ENCODE measurements at places on chromosomes 4 and X.

DNA sequence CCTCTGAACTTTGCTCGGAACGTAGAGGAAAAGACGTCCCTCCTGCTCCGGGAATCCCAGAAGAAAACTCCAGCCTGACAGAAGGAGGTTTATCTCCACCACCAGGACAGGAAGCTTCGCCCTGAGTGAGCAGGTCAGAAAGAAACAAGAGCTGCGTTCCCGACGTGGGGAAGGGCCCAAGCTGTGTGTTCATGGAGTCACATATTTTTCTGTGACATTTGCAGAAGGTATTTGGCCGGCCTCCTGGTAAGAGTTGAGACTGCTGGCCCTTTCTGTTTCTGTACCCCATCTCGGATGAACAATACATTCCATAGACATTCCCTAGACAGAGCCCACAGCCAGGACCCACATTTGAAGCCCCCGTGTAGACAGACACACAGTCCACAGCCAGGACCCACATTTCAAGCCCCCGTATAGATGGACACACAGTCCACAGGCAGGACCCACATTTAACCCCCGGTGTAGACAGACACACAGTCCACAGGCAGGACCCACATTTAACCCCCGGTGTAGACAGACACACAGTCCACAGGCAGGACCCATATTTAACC is 230.8 kb downstream of the SHOX start:
- DNase-seq = no peak

- no peak for DNase-seq
Observed at GRCh38 chr4:1784789-1785591, 8.1 kb upstream of the FGFR3 start.

DNA sequence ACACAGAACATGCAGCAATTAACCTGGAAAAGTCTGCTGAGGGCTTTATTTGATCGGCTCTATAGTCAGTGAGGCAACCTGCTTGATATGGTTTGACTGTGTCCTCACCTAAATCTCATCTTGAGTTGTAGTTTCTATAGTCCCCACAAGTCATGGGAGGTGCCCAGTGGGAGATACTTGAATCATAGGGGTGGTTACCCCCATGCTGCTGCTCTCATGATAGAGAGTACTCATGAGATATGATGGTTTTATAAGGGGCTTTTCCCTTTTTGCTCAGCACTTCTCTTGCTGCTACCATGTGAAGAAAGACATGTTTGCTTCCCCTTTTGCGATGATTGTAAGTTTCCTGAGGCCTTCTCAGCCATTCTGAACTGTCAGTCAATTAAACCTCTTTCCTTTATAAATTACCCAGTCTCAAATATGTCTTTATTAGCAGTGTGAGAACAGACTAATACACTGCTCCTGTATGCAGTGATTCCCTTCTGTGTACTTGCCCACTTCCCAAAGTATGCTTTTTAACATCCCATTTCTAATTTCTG is 78.2 kb downstream of the NPFFR2 start:
- DNase-seq = no peak

DNA sequence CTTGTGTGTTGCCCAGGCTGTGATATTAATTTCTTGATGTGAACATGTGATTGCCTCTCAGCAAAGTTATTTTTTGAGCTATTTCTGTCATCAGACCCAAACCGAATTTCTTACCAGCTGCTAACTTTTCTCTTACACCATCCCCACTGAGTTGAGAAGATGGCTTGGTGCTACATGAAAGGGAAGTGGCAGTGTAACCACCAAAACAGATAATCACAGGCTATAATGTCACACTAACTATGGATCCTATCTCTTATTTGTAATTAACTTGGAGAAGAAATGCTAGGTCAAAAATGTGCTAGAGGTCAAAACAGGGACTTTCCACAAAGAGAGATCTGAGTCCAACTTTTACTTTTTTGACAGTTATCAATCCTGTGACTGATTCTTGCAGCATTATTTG is 43.8 kb downstream of the ELOVL6 start:
- DNase-seq = no peak

DNA sequence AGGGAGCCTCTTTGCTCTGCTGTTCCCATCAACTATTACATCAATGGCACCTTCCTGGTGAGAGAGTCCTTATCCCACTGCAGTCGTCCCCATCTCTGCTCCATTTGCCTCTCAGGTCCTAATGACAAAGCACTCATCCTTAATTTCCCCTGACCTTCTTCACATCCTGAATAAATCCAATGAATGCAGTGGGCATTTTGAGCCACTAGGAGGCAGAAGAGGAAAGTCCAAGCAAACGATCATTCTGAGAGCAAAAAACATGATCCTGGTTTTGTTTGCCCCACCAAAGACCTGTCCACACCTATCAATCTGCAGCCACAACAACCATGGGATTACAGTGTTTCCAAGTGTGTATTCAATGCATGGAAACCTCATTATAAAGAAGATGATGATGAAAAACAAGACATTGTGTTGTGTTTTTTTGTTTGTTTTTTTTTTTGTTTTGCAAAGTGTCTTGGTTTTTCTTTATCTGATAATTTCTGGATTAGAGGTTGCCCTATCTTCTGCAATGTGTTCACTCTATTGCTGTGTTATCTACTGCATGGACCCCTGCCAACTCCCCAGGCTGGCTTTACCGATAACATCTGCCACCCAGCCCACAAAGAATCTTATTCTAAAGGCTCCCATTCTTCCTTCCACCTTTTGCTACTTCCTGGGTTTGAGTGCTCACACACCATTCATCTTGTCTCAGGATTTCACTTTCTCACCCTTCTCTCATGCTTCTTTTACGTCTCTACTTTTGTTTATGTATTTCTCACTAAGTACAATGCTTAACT is 207.2 kb downstream of the NLGN4X start:
- DNase-seq = peak; percentile 13

DNA sequence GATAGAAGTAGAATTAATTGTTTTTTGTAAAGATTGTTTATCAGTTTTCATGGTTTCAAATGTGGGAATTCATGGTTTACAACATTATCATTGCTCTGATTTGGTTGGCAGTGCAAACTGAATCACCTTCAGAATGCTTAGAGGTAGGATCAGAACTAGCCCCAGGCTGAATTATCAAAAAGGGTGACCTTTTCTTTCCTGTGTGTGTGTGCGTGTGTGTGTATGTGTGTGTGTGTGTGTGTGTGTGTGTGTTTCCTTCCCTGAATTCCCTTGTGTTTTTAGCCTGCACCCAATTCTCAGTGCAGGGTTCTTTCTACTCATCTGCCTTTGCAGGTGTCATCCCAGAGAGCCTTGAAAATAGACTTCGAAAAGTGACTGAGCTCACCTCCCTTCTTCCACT is 125.0 kb downstream of the BMPR1B start:
- no peak for DNase-seq

DNA sequence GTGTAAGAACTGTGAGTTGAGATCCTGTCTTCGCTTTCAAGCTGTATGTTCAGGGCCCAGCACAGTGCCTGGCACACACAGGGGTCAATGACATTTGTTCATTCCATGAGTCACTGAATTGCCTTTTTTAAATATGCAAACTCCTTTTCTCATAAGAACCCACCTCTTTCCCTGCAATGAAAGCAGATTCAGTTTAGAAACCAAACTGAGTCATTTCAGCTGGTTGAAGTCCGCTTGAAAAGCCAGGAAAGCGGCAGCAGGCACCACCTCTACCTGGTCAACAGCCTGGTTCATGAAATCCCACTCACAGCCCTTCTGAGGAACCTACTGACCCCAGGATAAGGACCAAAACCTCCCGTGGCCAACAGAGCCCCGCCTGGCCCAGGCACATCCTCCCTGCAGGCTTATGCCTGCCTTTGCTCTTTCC is 4.5 kb upstream of the C1QTNF7 start:
- DNase-seq = no peak

DNA sequence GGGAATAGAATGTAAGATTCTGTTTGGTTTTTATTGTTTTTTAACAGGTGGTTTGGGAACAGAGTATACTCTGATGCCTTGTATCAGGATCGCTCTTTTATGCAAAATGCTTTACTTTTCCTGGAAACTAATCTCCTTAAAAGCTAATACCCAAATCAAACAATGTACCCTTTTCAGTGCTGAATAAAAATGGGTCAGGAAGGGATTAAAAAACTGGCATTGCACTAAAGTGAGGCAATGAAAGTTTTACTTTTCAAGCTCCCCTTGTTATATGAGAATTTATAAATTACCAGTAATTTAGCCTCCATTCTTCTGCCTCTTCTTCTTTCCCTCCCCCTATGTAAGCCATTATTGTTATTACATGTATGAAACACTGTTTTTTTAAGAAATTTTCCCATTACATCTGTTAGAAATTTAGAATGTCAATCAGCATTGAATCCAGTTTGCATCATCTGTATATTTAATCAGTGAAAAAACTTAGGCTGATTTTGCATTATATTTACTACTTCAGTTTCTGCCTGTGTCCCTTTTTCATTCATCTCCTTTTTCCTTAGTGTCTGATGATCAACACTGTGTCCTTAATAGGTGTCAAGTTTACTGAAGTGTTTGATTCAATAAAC is 89.7 kb upstream of the NPNT start:
- DNase-seq = no peak

GRCh38 chr4:180280076-180280475 is 1963.1 kb upstream of the TENM3 start:
- DNase-seq = no peak

GRCh38 chr4:10164877-10165283 is 48.3 kb upstream of the WDR1 start:
- peak; percentile 28 for DNase-seq

GRCh38 chr4:11805842-11806241 is 377.1 kb upstream of the HS3ST1 start:
- peak; percentile 0 for DNase-seq

GRCh38 chr4:4315461-4316149 is 25.6 kb downstream of the ZBTB49 start:
- DNase-seq = no peak

DNA sequence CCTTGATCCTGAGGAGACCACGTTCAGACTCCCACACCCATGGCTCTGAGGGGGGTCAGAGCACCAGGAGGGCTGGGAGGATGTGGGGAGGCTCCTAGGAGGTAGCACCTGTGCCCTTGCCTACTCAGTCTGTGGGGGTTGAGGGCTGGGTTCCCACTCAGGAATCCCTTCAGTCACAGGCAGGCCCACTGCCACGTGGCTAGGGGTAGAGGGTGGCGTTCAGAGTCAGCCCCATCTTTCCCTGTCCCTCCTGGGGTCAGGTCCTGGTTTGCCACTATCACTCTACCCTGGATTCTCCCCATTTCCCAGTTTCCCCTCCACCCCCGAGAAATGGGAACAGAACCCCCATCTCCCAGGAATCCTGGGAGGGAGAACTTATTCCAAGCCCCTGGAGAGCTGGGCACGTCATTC is 111.3 kb downstream of the PSAPL1 start:
- no peak for DNase-seq

DNA sequence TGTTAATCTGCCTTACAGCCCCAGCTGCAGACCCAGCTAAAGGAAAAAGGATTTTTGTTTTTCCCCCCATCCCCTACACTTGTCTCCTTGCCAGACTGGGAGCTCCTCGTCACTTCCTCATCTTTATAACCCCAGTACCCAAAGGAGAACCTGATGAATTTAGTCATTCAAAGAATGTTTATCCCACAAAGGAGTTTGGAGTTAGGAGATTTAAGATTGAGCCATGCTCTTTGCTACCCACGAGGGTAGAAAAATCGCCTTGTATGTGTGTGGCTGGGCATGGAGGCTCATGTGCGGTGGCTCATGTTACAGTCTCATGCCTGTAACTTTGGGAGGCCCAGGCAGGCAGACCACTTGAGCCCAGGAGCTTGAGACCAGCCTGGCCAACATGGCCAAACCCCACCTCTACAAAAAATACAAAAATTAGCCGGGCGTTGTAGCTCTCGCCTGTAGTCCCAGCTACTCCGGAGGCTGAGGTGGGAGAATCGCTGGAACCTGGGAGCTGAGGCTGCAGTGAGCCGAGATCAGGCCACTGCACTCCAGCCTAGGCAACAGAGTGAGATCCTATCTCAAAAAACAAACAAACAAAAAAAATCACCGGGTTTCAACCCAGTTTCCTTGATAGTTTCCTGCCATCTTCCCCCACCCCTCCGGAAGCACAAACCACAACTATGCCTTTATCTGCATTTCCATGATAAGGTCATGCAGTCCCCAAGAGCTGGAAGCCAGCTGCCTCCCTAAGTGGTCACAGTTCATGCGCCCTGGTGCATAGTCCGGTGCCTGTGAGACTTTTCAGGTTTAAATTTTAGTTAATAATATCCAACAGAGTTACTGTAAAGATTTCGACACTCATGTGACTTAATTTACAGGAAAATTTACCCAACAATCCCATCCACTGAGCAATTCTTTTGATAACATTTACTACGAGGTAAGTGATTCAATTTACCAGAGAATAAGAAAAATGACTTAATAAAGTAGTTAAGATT is 1.5 kb downstream of the CFAP97 start:
- no peak for DNase-seq

GRCh38 chr4:183335369-183335940 is 13.2 kb upstream of the CLDN24 start:
- DNase-seq = peak; percentile 92

DNA sequence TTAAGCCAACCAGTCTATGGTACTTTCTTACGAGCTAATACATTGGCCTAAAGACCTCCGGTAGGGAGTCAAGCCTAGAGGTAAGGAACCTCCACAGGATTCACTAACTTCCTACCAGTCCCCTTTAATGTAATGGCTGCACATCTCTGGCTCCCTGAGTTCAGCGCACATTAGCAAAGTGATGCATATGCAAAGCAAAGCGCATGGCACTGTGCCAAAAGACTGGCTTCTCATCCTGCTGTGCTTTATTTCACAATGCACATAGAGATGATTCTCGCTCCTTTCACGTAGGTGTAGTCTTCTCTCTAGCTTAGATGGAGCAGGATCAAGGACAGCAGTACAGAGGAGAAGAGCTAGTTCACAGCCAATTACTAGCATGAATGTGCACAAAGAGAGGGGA is 14.6 kb upstream of the CLTRN start:
- no peak for DNase-seq

DNA sequence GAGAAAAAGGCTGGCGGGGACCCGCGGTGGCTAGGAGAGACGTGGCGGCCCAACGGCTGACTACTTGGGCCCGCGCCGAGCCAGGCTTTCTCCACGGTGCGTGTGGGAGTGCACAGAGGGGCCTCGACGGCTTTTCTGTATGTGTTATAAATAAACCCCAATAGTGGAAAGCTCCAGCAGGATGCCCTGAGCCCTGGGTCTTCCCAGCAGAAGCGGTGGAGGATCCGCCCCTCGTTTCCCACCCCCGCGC is 268 bp upstream of the PRRG1 start:
- no peak for DNase-seq

DNA sequence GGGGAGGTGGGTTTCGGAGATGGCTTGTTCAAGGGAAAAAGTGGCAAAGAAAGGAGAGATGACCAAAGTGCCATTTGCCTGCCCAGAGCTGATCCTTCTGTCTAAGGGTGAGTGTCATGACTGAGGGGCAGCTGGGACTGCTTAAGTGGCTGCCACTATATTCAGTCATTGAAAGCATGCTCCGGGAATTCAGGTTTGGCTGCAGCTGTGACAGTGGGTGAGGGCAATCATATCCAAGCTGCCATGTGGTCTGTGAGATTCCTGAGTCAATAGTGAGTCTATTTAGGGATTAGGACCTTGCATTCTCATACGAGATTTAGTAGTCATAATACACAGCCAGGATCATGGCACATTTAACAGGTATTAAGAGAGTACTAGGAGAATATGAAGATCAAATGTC is 138.8 kb upstream of the BANK1 start:
- no peak for DNase-seq
